AG10803 (cell line): ENCODE measurements at places on chromosomes 7 and 10.

GRCh38 chr7:6279937-6280336 is 7.5 kb upstream of the CYTH3 start:
- DNase-seq, result no peak

GRCh38 chr10:24207781-24208611 is 942 bp upstream of the KIAA1217 start:
- no peak for DNase-seq

DNA sequence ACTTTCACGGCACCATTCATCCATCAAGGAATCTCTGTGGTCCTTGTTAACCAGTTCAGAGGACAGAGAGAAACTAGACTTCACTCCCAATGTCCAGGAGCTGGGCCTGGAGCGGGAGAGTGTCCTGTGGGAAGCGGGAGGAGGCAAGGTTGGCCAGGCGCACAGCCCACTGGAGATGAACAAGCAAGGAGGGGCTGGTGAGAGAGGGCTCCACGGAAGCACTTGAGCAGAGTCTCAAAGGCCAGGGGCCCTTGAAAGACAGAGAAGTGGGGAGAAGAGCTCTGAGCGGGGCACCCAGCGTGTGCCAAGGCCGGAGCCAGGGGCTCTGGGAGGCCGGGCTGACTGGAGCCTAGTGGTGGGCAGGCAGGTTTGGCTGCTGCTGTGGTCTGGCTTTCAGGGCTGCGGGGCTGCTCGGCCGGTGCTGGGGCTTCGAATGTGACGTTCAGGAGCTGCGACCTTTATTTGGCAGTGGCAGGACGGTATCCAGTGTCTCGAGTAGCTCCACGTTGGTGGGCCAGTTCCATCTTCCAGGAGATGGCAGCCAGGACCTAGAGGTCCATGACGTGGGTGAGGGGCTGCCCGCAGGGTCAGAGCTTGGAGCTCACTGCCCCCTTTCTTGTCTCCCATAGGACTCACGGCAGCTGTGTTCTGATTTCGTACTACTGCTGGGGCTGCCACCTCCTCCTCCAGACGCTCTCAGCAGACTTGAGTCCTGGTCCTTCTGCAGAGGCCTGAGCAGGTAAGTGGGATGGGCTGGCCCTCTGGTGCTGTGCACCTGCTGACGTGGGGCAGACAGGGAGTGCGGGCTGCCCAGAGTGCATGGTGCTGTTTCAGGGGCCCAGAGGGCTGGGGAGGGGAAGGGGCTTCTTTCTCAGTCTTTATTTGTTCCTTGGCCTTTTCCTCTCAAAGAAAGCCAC is 49.8 kb downstream of the ZMIZ1 start:
- no peak for DNase-seq

- DNase-seq, result no peak
These were observed 27.6 kb downstream of the AMZ1 start for GRCh38 chr7:2715341-2716231.

- peak; percentile 35 for DNase-seq
These were observed 29.4 kb upstream of the SGMS1 start for GRCh38 chr10:50653142-50653541.
